Cardiac fibroblast (primary cell): ENCODE measurements at places on chromosomes 16 and 17.
A peak's percentile ranks its signal among the peaks of the same experiment; 100 is the strongest.

- DNase-seq, result no peak
Measured at GRCh38 chr17:16273499-16273898, 56.5 kb downstream of the PIGL start.

DNA sequence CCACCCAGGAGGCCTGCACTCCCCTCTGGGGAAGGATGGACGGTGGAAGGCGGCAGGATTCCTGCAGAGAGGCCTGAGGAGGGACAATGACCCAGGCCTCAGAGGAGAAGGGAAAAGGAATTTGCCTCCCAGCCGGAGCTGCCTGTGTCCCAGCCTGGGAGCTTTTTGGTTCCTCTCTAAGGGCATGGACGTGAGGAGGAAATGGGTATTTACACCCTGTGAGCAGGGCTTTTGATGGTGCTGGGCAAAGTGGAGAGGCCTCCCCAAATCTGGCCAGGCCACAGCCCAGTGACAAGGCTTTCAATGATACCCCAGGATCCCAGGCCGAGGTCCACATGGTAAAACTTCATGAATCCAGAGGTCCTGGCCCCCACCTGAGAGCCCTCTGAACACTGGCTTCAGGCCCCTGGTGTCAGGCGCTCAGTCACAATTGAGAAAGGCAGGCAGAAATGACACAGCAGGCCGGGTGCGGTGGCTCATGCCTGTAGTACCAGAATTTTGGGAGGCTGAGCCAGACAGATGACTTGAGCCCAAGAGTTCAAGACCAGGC, 56.0 kb upstream of the DOC2B start:
- DNase-seq, result no peak

GRCh38 chr16:48507886-48508285, 102.1 kb downstream of the N4BP1 start:
- no peak for DNase-seq

DNA sequence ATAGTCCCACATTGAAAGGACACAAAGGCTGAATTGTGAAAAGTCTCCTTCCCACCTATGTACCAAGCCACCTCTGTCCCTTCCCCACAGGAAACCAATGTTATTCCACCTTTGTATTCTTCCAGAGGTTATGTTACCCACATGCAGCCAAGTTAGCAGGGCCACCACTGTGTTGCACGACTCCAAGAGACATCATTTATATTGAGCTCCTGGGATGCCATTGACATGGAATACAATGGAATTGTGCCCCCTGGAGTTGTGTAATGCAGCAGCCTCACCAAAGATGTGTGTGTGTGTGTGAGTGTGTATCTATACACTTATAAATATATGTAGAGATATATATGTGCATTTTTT, 21.6 kb upstream of the MSI2 start:
- no peak for DNase-seq

GRCh38 chr17:75273977-75274708, 3.1 kb upstream of the MIF4GD start:
- peak; percentile 87 for DNase-seq

- no peak for DNase-seq
Measured at GRCh38 chr16:86363836-86364618, 146.3 kb upstream of the FOXF1 start.

DNA sequence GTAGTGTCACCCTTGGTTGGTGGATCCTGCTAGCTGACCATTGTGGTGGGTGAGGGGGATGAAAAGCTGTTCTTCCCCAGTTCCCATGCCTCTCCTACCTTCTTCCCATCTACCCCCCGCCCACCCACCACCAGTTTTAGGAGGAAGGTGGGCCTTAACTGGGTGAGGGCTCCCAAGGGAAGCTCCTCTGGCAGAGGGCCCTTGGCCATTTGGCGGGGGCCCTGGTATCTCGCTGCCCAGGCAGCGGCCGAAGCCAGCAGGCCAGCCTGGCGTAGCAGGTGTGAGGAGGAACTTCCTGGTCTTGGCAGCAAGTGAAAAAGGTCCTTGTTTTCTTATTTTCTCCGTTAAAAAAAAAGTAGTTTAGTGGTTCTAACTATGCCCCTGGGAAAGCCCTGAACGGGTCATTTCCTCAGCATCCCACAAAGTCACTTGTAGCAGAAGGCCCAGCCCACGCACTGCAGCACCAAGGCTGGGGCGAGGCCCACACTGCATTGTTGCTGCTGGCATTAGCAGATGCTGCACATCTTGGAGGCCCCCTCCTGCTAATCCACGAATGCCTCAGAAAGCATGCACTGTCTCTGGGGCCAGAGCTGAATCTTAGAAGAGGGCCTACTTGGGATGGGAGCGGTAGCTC, 72.5 kb downstream of the MPRIP start:
- DNase-seq, result no peak

- DNase-seq, result peak; percentile 93
Measured at GRCh38 chr17:69141431-69142174, at the start of gene ABCA6. ABCA6 (minus strand) TSS chr17:69141895; CDS start chr17:69140703, 1,192 bp downstream.

DNA sequence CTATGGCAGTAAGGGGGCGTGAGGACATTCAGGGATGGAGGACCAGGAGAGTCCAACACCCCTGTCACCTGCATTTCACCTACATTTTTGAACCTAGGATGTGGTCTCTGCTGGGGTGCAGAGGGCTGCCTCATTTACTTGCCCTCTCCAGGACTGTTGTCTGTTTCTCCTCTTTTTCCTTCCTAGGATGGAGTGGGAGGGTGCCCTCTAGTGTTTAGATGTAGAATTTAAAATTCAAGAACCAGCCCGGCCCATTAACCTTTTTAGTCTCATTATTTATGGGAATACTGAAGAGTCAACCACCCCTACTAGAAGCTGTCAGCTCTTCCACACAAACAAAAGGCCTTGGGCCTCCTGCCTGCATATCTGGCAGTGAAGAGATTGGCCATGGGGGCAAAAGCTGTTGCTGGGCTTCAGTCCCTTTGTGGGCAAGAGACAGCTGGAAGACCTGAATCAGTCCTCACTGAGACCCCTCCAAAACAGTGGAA, 2.5 kb upstream of the STARD3 start:
- peak; percentile 62 for DNase-seq

- DNase-seq, result peak; percentile 96
Measured at GRCh38 chr16:16021988-16022682, 72.7 kb downstream of the ABCC1 start.

GRCh38 chr17:32570081-32570396, 83.2 kb downstream of the CDK5R1 start:
- no peak for DNase-seq

- DNase-seq, result peak; percentile 46
Measured at GRCh38 chr17:4881761-4882555, 17.4 kb upstream of the C17orf107 start.

GRCh38 chr16:72362973-72363372, 191.0 kb upstream of the PMFBP1 start:
- DNase-seq, result peak; percentile 91

DNA sequence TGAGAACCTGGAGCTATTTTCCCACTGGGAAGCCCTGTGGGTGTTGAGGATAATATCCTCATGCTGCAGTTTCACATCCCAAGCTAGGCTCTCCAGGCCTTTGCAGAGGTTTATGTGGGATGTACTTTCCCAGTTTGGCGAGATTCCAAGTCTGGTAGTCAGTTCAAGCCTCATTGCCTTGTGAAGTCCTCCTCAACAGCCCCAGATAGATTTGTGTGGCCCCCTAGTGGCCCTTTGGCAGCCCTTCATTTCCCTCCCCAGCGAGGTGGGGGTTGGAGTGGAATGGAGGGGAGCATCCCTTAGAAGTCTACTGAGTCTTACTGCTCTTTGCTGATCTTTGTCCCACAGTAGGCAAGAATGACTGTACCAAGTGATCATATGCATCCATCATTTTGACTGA, 137.9 kb downstream of the CDH11 start:
- DNase-seq, result peak; percentile 76

DNA sequence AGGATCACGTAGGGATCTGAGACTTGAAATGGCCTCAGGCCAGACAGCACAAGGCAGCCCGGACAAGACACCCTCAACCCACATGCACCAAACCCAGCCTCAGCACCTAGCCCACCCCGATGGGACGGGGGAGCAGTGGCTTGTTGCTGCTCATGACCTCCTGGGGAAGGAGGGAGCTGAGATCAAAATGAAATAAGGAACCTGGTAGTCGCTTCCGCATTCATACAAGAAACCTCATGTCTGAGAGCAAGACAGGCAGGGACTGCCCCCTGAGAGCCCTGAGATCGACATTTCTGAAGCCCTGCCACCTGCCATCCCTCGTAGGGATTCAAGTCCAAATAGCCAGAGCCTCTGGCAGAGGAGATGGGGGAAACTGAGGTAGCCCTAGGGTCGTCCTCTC, 5.7 kb upstream of the CEP131 start:
- DNase-seq, result no peak
